ENCODE measurements at places on chromosomes 6 and 20. TPM values are rescaled to one million over a fixed set of nuclear protein-coding genes. Genes with fewer than 3 reads are reported as not detected.

Gene CCN5
- not detected for total RNA-seq

Gene CTAGE9
- not detected for total RNA-seq

Gene ISM1
- 0.98 TPM for total RNA-seq

Gene GTSF1L
- total RNA-seq = not detected

Gene HLA-DOB
- 0.79 TPM for total RNA-seq

Gene ERVFRD-1
- not detected for total RNA-seq

Gene UFL1
- total RNA-seq = 19.5 TPM

Gene TNFAIP3
- total RNA-seq = 16.8 TPM

Gene FERMT1
- total RNA-seq = 10.9 TPM

Gene DEF6
- total RNA-seq = 3.3 TPM

Gene MYH7B
- total RNA-seq = 0.05 TPM

Gene IL20RA
- total RNA-seq = 0.07 TPM

Gene COL19A1
- total RNA-seq = 0.10 TPM

Gene GHRH
- not detected for total RNA-seq

Gene HLA-A
- 327 TPM for total RNA-seq

Gene KHDC1L
- not detected for total RNA-seq

Gene MLIP
- total RNA-seq = 0.55 TPM

Gene SLC17A9
- total RNA-seq = 12.4 TPM

Gene SIRPB2
- total RNA-seq = not detected

Gene TBX18
- 12.2 TPM for total RNA-seq

Gene ENPP5
- 1.4 TPM for total RNA-seq

Gene MEP1A
- total RNA-seq = not detected

Gene TFAP2A
- total RNA-seq = 2.1 TPM
